ENCODE measurements at places on chromosomes 13 and 19.

GRCh38 chr13:113645329-113645728, 12.7 kb downstream of the ATP4B start:
- no peak for DNase-seq

DNA sequence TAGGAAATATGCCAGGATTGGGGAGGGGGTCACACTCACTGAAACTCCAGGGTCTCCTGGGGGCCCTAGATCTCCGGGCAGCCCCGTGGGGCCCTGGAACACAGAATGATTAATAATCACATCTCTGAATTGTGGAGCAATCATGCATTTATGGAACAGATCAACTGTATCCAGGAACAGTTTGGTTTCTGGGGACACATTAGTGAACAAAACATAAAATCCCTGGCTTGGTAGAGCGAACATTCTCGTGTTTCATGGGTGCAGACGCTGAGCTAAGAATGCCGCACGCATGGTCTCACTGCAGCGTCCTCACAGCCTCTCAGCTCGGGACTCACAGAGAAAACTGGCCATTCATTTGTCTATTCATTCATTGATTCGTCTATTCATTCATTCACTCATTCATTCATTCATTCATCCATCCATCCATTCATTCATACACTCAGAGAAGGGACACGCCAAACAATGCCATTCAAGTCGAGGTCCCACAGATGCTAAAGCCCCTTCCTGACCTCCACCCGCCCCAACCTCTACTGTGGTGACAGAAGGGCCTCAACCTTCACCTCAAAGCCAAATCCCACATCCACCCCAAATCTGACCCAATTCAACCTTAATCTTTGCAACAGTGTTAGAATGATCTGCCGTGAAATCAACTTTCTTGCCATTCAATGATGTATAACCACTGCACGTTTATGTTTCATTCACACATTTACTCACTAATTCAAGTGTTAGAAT, 35.0 kb upstream of the OLFM2 start:
- no peak for DNase-seq

GRCh38 chr13:25371875-25372283, at the start of gene ATP8A2:
ATP8A2 (plus strand) TSS chr13:25371974; CDS start chr13:25372213, 239 bp downstream.
- no peak for DNase-seq

GRCh38 chr13:50203256-50203941, 188.2 kb downstream of the KCNRG start:
- DNase-seq = no peak

DNA sequence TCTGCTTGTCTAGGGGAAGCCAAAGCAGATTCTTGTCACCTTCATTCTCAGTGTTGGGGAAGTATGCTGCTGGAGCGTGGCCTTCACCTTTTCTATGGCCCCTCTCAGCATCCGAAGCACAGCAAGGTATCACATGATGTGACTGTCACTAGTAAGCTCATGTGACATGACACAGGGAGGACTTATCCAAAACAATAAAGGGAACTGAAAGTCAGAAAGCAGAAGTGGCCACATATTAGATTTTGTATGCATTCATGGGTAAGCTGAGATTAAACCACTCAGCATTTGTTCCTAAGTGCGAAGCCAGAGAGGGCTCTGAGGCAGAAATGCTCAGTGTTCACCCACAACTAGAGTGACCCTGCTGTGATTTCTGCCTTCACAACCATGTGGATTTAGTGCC, 72.8 kb upstream of the PCDH8 start:
- DNase-seq = no peak

DNA sequence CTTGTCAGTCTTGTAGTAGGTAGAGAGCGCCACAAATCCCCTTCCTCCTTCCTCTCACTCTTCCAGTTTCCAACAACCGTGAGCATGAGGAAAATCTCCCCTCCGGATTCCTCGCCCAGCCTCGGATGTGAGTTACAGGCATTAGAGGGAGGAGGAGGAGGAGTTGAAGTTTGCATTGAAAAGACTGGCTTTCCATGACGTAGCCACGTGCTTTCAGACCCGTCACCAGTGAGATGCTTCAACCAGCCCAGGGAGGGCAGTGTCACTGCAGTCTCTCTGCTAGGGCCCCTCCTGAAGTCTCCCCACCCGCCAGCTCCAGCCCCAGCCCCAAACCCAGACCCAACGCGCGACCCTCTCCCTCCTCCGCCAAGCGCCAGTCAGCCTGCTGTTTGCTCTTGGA, 442 bp upstream of the FGF14 start:
- peak; percentile 64 for DNase-seq

GRCh38 chr13:39253774-39254173, 215.5 kb downstream of the NHLRC3 start:
- DNase-seq = no peak

DNA sequence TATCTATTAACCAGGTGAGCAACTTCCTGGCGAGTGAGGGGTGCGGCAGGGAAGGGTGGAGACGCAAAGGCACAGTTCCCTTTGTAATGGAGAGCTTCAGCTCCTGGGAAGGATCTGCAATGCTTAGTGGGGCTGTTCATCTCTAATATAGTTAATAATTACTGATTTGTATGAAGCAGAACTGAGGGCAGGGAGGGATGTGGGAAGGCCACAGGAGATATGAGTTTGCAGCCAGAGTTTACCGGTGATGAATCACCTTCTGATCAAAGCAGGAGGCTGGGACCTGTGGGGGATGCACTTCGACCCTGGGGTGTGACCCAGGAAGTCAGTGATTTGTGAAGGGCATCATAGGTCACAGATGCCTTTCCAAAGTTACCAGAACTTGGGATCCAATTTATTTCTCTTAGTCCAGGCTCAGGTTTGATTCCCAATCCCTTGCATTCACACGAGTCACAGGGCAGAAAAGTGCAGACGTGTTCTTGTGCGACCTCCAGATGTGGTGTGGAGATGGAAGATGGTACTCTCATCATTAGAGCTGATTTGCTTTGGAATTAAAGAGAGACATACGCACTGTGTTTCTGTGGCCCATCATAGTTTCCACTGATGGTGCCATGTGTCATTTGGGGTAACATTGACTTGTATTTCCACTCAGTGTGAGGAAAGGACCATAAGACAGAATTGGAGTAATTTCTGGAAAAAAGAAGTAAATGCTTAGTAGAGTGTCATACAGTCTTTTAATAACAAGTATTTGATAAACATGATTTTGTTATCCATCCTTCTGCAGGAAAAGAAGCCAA, 55.0 kb downstream of the LRCH1 start:
- DNase-seq = no peak

GRCh38 chr13:92745258-92745657, 481.3 kb upstream of the GPC6 start:
- DNase-seq = no peak

Measured in occipital lobe (tissue), 3 donors.